ENCODE measurements at places on chromosomes 13 and 19.

GRCh38 chr19:31498781-31499180 lies 149.5 kb upstream of the TSHZ3 start:
- no peak for DNase-seq

GRCh38 chr19:29851769-29852521 lies 40.2 kb downstream of the CCNE1 start:
- no peak for DNase-seq

- DNase-seq = no peak
Measured at GRCh38 chr19:4350726-4351125, 7.4 kb downstream of the MPND start.

DNA sequence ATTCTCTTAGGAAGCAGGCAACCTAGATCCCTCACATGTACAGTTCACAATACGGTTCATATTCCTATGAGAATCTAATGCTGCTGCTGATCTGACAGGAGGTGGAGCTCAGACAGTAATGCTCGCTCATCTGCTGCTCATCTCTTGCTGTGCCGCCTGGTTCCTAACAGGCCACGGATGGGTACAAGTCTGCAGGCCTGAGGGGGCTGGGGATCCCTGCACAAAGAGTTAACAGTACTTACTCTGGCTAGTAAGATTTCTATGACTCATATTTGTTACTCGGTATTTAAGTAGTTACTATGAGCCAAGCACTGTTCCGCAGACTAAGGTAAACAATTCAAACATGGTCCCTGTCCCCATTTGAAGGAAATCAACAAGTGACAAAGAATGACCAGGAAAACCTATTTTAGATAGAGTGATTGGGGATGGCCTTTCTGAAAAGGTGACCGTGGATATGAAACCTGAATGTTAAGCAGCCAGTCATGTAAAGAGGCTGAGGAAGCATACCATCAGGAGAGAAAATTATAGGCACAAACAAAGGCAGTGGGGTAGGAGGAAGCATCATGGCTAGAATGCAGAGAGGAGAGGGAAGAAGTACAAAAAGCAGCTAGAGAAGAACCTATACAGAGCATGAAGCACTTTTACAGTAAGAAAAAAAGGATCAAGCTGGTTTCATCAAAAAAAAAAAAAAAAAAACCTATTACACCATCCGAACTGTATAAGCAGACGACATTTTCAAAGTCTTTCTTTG lies 20.6 kb upstream of the WBP4 start:
- no peak for DNase-seq

DNA sequence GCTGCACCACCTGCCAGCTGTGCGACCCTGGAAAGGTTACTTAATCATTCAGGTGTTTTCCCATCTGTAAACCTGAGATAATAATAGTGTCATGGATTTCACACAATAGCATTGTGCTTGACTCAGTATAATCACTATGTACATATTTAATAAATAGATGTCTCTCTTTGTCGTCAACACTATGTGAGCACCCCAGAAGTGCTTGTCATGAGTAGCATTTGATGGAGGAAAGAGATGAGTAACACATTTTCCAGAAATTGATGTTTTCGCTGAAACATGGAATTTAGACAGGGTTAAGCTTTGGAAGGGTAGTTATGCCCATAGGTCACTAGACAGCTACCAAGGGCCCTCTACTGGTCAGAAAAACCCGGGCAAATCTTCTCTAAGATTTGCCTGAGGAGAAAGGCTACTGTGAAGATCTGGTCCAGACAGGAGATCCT lies 9.5 kb upstream of the MBNL2 start:
- DNase-seq = no peak

GRCh38 chr13:30192320-30193093 lies 114.8 kb downstream of the KATNAL1 start:
- no peak for DNase-seq

GRCh38 chr19:54035215-54036178 lies 28.2 kb downstream of the VSTM1 start:
- DNase-seq = peak; percentile 72

- DNase-seq = peak; percentile 91
Measured at GRCh38 chr19:34274827-34275625, 20.7 kb downstream of the GARRE1 start.

DNA sequence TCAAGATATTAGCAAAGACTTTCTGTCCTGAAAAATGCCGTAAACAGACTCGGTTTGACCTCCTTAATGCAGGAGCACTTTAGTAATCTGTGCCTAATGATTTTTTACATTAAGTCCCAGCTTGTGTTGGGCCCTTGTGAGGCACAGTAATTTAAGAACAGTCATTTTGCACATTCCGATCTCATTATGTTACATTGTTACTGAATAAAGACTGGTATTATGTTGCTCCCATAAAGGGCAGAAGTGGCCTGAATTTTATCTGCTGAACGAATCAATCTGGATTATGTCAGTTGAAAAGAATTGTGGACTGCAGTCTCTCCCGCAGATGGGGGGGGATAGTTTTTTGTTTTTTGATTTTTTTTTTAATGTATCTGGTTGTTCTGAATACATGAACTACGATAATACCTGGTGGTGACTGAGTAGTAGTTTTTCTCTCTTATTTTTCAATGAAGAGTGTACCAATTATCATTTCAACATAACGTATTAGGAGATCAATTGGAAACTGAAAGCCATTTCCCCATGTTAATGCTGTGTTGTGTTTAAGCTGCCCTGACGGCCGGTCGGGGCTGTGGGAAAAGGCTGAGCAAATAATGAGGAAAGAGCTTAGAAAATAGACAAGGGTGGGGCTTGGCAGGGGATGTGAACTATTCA lies 290.2 kb downstream of the ZNF536 start:
- no peak for DNase-seq

- DNase-seq = no peak
Measured at GRCh38 chr13:100075700-100076587, 12.9 kb upstream of the PCCA start.

DNA sequence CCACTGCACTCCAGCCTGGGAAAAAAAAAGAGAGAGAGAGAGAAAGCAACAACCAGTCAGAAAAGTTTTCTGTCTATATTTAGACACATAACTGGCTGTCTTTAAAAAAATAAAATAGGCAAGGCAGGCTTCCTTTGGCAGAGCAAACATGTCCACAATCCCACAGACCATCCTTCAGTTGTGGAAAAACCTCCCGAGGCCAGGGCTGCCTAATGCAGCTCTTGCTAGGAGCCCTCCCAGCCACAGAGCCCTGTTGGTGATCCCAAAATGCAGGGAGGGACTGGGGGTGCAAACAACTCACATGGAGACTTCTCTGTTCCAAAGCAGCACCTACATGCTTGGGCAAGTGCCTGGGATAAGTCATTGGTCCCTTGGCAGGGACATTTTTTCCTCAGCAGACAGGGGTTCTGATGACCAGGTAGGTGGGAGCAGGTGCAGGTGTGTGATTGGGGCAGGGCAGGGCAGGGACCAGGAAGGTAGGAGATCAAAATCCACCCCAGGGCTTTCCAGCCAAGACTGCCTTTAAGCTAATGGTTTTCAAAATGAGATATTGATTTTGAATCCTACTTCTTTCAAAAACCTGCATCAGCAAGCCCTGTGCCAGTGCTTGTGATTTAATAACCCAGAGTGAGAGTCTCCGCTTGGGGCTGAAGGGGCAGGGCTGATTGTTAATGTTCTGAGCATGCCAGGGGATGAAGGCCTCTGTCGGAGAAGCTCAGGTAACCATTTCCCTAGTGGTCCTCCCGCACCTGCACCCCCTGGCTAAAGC lies 178.5 kb downstream of the USP12 start:
- no peak for DNase-seq

All from AG09309 (cell line).